ENCODE measurements at places on chromosomes 2 and 18. TPM values are rescaled to one million over a fixed set of nuclear protein-coding genes. Genes with fewer than 3 reads are reported as not detected.

The MREG gene
- total RNA-seq, result 2.8 TPM

The RSAD2 gene
- total RNA-seq, result 0.63 TPM

The MYOM1 gene
- total RNA-seq, result 0.90 TPM

The FHOD3 gene
- total RNA-seq, result 3.0 TPM

The TUBA3E gene
- not detected for total RNA-seq

The SP5 gene
- not detected for total RNA-seq

The SLC5A7 gene
- total RNA-seq, result not detected

The RPL31 gene
- 639 TPM for total RNA-seq

The MALL gene
- 442 TPM for total RNA-seq

The MYO3B gene
- 0.33 TPM for total RNA-seq

The SERPINB12 gene
- not detected for total RNA-seq

The NTSR2 gene
- total RNA-seq, result not detected

The FNDC4 gene
- 7.3 TPM for total RNA-seq

The UGT1A8 gene
- 0.09 TPM for total RNA-seq

The PRKAG3 gene
- 0.41 TPM for total RNA-seq

The ZFAND2B gene
- total RNA-seq, result 27.2 TPM

The SPRED2 gene
- total RNA-seq, result 20.6 TPM

The HS1BP3 gene
- total RNA-seq, result 23.0 TPM

The SP140 gene
- total RNA-seq, result 0.09 TPM

The CFC1 gene
- not detected for total RNA-seq

The SEMA4F gene
- total RNA-seq, result 3.6 TPM

The RAX gene
- total RNA-seq, result not detected

The MEP1B gene
- not detected for total RNA-seq

The ARHGAP15 gene
- not detected for total RNA-seq

The MROH2A gene
- total RNA-seq, result under 0.01 TPM

The NOL4 gene
- total RNA-seq, result not detected

The IL1RN gene
- total RNA-seq, result 1.1 TPM

The B3GNT7 gene
- total RNA-seq, result 0.27 TPM

The RAB17 gene
- 0.54 TPM for total RNA-seq

The COL6A3 gene
- total RNA-seq, result 1,372 TPM

The SAG gene
- total RNA-seq, result not detected

All from fibroblast of the aortic adventitia (primary cell).